GM12864 (cell line): ENCODE measurements at places on chromosomes 2 and 18.

DNA sequence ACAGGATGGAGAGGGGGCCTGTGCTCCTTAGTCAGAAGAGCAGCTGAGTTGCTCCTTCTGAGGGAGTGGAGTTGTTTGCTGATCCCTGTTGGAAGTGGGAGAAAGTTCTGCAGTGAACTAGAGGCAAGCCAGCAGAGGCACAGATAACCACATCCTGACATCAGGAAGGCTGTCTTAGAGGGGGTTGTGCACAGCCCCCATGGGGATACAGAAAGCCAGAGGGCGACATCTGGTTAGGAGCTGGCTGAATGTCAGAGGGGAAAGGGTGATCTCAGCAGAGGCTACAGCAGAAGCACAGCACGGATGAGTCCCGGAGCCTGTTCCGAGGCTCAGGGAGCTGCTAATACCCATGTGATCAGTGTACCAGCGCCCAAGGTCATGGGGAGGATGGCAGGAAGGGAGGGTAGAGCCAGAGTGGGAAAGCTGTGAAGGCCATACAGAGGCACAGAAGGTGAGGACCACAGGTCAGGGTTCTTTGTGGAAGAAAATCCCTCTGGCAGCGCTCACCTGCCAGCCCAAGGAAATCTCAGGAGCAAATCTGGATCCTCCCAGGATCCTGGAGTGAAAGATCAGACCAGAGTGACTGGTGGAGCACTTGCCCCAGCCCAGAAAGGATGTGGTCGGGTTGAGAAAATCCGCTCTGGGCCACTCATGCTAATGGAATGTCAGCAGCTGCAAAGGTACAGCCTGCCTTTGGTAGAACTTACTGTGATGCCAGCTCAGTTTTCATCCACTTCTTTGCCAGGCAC lies 111.8 kb downstream of the STPG4 start:
- no peak for DNase-seq

DNA sequence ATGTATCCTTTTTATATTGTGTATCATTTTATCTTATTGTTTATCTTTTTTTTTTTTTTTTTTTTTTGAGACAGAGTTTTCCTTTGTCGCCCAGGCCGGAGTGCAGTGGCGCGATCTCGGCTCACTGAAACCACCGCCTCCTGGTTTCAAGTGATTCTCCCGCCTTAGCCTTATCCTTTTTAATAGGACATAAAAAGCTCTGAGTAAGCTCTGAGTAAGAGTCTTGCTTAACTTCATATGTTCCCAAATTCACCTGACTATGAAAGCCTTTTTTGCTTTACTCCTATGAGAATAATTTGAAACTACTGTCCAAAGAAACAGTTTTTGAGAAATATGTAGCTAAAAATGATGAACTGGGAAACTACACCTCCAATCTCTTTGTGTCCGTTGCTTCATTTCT lies 525.5 kb downstream of the IRS1 start:
- no peak for DNase-seq

GRCh38 chr2:32614084-32614483 lies 13.8 kb upstream of the TTC27 start:
- no peak for DNase-seq

- DNase-seq: no peak
Observed at GRCh38 chr2:157989227-157989626, 112.4 kb upstream of the UPP2 start.

DNA sequence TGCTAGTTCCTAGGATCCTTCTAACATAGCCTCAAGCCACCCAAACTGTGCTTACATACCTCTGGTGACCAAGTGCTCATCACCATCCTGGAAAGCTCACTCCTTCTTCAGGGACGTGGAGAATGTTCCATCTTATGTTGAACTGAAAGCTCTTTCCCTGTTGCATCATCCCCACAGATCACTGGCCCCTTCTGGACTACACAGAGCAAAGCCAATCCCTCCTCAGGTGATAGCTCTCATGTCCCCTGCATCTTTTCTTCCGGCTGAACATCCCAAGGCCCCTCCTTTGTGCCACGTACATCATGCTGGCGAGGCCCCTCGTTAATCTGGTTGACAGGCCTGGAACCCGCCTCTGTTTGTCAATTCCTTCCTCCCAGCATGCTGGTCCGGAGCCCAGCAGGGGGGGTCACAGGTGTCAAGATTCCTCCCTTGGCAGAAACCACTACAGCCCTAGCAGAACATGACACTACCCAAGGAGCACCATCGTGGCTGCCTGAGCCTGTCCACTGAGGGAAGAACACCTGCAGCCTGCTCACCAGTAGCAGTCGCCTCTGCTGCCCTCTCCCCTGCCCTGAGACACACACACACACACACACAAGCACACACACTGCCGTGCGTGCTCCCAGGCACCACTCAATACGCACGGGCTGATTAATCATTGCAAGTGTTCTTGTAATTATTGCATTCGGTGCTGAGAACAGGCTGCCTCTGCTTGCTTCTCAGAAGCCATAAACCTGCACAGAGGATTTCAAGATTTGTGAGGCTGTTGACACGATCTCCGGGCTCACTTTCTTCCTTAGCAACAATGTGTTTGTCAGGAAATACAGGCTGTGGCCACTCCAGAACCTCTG lies 6.3 kb upstream of the KCNK3 start:
- DNase-seq: no peak

DNA sequence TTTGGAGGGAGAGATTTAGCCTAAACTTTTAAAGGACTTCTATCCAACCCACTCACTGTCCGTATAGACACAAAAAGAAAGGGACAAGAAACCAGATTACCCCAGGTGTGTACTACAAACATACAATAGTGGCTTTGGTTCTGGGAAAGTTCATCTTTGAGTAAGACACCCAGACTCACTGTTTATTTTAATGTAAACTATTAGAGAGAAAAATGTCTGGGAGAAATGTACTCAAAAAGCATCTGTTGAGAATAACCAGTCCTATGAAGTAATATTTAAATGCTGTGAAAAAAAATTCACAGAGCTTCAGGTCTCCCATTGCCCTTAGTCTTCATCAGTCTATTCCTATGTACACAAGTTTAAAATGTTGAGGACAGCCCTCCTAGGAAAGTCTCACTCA lies 107.5 kb downstream of the SLC8A1 start:
- no peak for DNase-seq

GRCh38 chr18:49178736-49179135 lies 228.0 kb upstream of the SMAD7 start:
- no peak for DNase-seq

DNA sequence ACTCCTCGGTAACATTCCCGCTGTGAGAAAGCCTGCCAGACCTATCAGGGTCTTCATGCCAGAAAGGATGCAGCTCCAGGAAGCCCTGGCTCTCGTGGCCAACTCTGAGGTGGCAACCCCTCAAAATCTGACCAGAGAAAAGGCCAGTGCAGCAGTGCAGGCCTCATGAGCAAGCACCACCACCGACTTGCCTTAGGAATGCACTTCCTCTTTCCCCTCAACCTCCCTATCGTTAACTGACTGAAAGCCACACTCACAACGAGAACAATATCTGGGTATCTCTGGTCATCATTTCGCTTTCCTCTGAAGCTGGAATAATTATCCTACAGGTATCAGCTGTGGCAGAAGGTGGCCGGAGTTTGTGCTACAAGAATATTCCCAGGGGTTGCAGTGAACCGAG lies 101.4 kb upstream of the POU3F3 start:
- no peak for DNase-seq

- no peak for DNase-seq
Observed at GRCh38 chr2:21146638-21147037, 22.9 kb downstream of the TDRD15 start.

GRCh38 chr2:146287281-146287680 lies 1557.5 kb upstream of the ACVR2A start:
- no peak for DNase-seq

- no peak for DNase-seq
Observed at GRCh38 chr2:127576433-127577207, 41.1 kb downstream of the MYO7B start.

DNA sequence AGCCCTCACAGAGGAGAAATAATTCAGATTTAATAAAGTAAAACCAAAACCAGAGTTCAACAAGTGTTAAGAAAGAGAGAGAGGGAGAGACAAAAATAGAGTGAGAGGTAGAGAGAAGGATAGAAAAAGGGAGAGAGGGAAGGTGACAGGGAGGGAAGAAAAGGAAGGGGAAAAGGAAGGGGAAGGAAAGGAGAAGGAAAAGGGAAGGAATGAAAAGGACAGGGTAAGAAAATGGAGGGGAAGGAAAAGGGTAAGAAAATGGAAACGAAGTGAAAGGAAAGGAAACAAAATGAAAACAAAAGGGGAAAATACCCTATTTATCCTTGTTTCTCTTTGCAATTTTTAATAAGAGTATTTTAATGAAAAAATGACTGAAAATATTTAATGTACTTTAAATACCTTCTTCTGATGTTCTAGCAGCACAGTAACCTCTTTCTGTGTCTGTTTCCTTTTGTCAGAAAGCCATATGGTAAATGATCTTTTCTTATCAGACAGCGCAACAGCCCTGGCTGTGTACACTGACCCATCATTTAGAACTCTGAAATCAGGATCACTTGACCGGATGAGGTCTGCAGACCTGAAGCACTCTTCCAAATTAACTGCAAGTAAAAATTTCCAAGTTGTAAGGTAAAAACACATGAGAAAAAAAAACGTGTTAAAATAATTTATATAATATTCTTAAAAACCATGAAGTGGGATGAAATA lies 11.8 kb downstream of the DSC3 start:
- DNase-seq: no peak

DNA sequence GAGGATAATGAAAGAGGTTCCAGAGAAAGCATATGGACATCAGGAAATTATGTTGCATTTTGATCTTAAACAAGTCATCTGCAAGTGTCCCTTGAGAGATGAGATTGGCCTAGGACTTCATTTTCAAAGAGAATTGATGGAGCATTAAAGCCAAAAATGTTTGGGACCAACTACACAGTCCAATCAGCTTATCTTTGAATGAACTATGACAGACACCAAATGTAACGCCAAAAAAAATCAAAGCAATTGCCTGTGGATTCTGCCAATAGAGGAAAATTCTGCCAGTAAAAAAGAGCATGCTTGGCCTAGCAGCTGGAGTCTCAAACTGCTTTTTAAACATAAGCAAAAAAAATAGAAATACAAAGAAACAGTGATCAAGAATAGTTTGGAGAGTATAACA lies 594.5 kb upstream of the CHAC2 start:
- DNase-seq: no peak

DNA sequence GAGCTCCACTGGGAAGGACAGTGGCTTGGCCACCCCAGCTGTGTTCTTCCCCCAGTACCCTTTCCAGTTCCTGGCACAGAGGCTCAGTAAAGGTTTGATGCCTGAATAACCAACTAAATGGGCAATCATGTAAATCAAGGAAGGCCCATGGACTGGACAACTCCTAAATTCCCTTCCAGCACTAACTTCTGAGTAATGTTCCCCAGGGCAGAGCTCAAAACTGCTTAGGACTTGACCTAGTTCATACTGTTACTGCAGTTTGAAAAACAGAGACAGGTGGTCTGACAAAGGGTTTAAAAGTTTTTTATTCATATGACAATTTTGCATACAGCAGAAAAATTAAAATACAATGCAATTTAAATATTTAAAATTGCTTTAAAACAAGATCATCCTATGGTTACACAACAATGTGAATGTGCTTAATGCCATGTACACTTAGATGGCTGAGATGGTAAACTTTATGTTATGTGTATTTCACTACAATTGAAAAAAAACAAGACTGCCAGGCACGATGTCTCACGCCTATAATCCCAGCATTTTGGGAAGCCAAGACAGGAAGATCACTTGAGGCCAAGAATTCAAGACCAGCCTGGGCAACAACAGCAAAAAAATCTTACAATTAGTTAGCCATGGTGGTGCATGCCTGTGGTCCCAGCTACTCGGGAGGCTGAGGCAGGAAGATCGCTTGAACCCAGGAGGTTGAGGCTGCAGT lies 26.2 kb downstream of the PCBP1 start:
- no peak for DNase-seq

GRCh38 chr18:77056344-77057005 lies 76.1 kb downstream of the MBP start:
- DNase-seq: no peak

- DNase-seq: no peak
Observed at GRCh38 chr2:18605115-18605514, 15.7 kb upstream of the NT5C1B start.

- DNase-seq: no peak
Observed at GRCh38 chr18:7601246-7601615, 34.1 kb downstream of the PTPRM start.

DNA sequence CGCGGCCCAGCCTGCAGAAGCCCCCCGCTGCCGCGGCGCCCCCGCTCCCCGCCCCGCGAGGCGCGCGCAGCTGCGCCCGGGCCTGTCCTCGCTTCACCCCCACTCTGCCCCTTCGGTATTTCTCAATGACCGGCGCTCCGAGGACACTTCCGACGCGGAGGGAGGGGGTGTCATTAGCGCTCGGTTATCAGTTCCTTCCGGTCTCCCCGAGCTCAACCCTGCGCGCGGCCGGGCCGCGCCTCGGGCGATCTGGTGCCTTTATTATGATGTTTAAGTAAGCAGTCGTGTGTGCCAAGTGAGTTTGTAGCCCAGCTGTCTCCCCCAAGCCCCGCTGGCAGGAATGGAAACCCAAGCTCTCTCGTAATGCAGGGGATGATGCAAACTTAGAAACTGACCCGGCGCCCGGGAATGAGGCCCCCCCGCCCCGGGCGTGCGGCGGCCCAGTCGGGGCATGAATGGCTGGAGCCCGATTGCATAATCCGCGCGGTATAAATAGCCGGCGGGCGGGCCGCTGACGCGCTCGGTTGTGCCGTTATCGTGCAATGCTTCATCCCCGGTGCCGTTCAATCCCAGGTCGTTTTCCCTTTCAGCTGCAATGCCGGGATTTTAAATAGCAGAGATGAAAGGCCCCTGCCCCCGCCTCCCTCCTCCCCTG lies 3.9 kb upstream of the SPRED2 start:
- no peak for DNase-seq

GRCh38 chr2:44722026-44722625 lies 219.4 kb upstream of the SIX3 start:
- peak; percentile 13 for DNase-seq

GRCh38 chr2:16774980-16775898 lies 109.6 kb upstream of the CYRIA start:
- DNase-seq: no peak

DNA sequence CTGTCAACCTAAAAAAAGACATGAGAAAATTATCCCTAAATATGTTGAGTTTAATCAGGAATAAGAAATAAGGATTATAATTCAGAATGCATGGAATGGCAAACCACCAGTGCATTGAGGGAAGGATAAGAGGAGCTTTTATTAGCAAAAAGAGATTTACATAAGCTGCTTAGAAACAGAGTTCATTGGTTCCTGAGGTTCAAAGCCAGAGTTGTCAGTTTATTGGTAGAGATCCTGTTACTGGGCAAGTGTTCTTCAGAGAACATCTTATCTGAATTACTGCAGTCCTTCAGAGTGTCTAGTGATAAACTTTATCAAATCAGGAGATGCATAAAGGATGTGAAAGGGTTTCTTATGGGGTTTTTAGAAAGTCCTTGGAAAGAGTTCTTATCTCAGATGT lies 76.0 kb upstream of the MEX3C start:
- DNase-seq: no peak

GRCh38 chr18:58635891-58636290 lies 7.0 kb upstream of the ALPK2 start:
- DNase-seq: no peak

- peak; percentile 54 for DNase-seq
Observed at GRCh38 chr2:65057391-65058052, 1.3 kb downstream of the CEP68 start.

- no peak for DNase-seq
Observed at GRCh38 chr2:101960819-101961337, 30.9 kb upstream of the IL1R2 start.
